Vagina (tissue), 2 donors: ENCODE measurements at places on chromosomes 6 and 20.

- DNase-seq = no peak
Observed at GRCh38 chr6:56749632-56750151, 107.0 kb upstream of the DST start.

DNA sequence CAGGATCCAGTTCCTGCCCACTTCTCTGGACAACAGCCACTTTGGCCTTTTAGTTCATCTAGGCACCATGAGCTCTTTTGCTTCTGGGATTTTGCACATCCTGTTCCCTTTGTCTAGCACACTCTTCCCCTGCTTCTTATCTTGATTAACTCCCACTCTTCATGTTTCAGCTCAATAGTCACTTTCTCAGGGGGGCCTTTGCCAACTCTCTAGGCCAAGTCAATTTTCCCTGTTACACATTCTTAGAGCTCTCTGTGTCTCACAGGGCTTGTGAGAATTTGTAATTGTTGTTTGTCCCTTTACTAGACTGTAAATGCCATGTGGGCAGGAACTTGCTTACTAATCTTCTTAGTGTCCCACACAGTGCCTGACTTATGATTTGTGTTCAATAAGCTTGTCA lies 58.1 kb upstream of the EPB41L1 start:
- DNase-seq = no peak

DNA sequence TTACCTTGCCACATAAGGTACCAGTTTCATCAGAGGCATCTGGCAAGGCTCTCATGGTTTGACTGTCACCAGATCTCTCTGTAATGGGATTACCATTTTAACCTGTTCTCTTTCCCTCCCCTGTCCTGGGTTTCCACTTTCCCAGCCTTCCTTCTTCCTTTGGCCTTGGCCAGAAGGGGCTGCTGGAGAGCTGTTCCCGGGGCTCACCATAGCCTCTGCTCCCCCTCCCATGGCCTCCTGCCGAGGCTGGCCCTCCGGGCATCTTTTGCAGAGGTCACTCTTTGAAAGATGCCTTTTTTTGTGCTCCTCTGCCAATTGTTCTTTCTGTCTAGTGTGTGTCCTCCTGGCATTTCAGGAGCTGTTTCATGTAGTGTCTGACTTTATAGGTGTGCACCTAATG lies 100.7 kb upstream of the SCP2D1 start:
- no peak for DNase-seq

- no peak for DNase-seq
Observed at GRCh38 chr20:43972051-43972450, 57.4 kb downstream of the TOX2 start.

GRCh38 chr6:30006170-30007131 lies 54.6 kb upstream of the POLR1H start:
- no peak for DNase-seq

DNA sequence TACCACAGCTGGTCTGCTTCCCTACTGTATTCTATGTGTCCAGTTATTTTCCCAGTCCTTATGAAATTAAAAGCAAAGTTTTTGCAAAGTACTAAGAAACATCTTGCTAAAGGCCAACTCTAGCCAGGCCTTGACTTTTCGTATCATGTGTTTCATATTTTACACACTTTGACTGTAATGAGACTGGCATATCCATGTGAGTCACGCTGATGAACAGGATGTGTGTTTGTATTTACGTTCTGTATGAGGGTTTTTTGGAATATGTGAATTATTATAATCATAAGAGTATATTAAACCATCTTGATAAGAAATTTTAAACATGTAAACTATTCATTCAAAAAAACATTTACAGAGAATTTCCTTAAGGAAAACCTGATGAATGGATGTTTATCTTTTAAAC lies 59.7 kb downstream of the EYA4 start:
- no peak for DNase-seq

GRCh38 chr20:37903317-37904007 lies 535 bp downstream of the VSTM2L start:
- no peak for DNase-seq

GRCh38 chr6:10315658-10316372 lies 99.1 kb downstream of the TFAP2A start:
- DNase-seq = no peak

DNA sequence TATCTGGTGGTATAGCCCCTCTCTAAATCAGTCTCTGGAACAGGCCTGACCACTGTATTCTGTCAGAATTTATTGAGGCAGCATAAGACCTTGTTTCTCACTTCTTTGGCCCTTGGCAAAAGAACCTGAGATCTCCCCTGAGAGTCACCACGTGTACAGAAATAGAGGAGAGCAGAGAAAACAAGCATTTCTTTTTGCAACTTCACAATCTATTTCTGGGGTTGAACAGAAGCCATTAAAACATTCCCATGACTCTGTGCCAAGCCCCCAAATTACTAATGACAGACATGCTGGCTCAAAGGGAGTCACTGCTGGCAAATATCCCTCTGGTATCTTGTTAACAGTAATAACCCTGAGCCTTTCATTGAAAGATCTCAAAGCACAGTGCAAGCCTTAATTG lies 395.3 kb downstream of the MAFB start:
- DNase-seq = no peak

DNA sequence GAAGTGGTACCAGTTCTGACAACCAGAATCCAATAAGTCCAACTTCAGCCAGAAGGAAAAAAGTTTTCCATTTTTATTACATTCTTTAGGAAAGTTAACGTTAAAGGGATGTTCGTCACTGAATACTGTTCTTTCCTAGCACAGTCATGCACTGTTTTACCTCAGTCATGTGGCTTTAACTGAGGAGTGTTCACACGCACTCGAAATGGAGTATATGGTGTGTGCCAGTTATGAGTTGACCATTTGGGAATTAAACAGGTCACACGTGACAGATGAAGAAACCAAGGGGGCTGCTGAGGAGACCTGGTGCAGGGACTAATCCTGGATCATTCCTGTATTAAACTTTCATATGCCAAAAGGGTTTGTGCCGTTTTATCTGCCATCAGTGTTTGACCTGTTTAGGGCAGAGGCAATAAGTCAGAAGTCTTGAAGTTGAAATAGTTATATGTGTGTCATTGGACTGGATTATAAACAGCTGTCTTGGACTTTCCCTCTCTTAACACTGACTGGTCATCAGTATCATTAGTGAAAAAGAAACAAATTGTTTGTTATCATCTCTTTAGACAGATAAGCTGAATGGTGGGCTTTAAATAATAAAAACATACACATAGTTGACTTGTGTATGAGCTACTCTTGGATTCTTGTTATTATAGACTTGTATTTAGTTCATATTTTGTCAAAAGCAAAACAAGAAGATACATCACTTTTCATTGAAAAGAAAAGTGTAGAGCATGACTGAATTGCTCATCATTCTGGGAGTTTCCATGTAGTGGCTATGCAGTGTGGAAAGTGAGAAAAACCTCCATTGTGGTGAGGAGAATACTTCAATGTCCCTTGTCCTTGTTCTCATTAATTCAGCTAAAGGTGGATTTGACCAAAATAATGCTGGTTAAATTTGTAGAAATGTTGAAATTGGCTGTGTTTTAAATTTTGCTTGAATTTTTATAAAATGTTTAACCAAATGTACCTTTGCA lies 123.5 kb upstream of the SAMD5 start:
- DNase-seq = no peak

DNA sequence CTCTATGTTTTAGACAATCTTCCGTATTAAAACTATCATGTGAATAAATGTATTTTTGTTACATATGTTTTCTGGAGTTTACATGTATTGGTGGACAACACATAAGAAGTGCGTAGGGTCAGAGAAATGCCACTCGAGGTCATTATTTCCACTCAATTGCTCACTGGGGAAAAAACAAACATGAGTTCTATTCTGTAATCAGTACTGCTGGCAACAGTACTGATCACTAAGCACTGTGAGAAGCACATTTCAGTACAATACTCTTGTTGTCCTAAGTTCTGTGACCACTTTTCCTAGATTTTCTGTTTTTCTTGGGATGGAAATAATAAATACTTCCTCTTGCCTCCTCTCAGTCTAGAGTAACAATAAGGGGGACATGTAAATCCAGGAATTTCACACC lies 44.5 kb downstream of the UST start:
- DNase-seq = no peak

DNA sequence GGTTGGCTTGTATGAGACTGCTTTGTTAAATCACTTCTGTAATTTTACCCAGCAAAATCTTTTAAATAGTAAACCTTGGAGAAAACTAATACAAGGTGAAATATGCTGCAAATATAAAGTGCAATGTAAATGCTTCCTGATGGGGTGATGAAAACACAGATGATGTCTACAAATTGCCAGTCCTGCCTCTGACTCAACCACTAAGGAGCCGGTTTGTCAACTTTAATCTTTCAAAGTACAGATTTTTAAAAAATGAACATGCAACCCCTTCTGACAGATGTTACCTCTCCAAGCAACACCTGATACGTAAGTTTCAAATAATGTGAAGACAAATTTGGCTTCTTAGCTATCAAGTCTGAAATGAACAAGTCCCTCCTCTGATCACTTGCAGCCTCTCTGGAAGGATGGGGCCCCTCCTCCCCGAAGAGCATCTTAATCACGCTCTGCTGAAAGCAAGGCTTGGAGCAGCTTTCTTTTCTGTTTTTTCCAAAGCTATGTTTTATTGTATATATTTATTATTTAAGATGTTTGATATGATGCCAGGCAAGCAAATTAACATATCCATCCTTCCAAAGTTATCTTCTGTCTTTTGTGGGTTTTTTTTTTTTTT lies 196.0 kb downstream of the MYLK4 start:
- DNase-seq = no peak

- no peak for DNase-seq
Observed at GRCh38 chr6:109389650-109390274, 7.5 kb upstream of the CD164 start.

DNA sequence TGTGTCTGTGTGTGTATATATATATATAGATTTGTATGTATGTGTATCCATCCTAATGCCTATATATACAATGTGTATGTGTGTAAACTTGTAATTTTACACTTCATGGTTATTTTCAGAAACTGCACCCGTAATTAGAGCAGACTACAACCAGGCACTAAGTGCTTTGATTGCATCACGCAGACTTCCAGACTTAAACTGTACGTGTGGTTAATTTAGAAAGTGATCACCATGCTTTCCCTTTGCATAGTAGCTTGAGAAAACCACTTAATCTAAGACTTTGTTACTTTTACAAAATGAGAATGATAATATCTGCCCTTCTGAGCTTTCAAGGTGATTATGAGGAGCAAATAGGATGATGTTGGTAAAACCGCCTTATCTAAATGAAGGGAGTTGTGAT lies 50.1 kb upstream of the E2F3 start:
- DNase-seq = no peak

DNA sequence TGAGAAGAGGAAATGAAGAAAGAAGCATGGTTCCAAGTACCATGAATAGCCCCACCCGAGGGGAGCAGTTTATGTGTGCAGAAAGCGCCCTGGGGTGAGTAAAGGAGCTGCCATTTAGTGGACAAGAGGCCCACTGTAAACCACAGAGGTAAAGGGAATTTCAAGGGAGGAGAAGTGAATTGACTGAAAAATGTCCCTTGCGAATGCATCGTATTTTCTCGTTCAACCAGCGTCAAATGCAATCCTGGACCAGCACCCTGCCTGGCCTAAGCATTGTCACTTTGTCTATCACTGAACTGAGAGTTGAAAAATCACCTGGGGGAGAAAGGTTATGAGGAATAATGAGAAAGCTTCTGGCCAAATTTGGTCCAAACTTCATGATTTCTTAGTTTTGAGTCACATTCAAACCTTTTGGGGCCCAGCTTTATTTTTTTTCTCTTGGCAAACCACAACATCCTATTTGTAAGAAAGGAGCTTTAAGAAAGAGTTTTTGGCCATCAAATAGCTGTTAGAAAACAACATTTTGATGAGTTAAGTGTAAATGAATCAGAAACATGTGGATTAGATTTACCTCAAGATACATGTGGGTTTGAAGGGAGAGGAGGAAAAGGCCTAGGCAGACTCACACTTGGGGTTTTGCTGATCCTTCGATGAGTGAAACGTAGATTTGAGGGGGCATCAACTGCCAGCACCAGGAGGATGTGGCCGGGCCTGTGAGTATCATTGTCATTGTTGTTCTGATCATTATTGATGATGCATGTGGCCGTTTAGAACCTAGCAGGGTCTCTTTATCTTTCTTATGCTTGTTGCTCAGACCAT lies 214.0 kb downstream of the CLIC5 start:
- no peak for DNase-seq

- no peak for DNase-seq
Observed at GRCh38 chr6:137928286-137928685, 61.2 kb downstream of the TNFAIP3 start.

GRCh38 chr20:64053841-64054661 lies 4.6 kb upstream of the SOX18 start:
- DNase-seq = no peak

DNA sequence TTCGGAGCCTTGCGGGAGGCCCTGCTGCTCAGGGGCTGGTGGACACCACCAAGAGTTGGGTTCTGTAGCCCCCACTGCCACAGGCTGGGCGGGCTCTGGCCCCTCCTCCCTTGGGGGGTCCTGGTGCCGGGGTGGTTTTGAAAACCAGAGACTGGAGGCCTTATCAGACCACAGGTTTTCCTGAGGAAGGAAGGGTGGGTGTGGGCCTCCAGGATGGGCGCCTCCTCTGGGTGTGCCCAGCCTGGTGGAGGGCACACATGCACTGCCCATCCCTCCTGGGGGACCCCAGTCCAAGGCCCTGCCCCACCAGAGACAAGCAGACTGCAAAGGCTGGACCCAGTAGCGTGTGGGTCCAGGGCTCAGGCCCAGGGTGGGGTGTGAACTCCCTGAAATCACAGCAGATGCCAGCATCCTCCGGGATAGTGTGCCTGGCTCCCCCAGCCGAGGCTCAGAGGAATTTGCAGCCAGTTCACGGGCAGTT lies 13.5 kb upstream of the ZBTB46 start:
- DNase-seq = no peak

DNA sequence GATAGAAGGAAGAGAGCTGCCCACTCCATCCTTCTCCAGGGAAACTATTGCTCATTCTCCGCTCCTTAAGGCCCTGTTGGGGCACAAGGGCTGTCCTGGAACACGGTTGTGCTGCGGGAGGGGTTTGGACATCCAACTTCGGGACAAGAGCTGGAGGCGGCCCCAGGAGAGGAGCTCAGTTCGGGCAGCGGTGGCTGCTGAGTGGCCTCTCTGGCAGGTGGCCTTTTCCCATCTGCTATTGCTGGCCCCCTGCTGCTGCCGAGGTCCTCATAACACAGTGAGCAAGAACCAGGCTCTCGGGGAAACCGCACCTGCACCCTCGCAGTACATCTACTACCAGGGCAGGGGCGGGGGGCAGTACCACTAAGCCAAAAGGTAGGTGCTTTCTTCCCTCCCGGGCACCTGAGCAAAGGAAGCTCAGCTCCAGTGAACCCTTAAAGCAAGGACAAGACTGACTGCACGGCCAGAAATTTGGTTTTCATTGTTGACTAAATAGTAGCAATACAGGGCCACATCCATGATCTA lies 63.7 kb downstream of the PSMG4 start:
- no peak for DNase-seq

DNA sequence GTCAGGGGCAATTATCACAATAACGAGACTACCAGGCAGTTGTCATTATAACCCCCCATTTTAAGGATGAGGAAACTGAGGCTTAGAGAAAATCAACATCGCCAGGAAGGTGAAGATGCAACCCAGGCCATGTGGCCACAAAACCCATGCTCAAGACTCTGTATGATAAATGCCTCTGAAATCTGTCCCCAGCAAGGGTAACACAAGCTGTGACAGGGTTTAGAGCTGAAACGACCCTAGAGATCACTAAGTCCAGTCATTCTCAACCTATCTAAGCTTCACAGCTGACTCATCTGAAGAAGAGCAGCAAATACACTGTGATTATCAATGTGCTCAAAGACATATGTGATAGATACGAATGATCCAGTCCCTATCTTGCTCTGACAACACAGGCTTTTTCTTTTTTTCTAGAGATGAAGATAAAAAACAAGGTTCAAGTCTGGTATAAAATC lies 47.0 kb downstream of the ARHGAP18 start:
- DNase-seq = no peak
